Tibial nerve (tissue), 4 donors: ENCODE measurements at places on chromosomes 6 and 20. TPM values are rescaled to one million over a fixed set of nuclear protein-coding genes. Genes with fewer than 3 reads are reported as not detected.

- H3K36me3 ChIP-seq, result no peaks in the 10 kb centered on the region
- H3K4me3 ChIP-seq, result no peak overlapping the region
- no peaks in the 10 kb centered on the region for H3K4me1 ChIP-seq
- H3K27me3 ChIP-seq, result no peaks in the 10 kb centered on the region
- H3K27ac ChIP-seq, result no peak overlapping the region
- DNase-seq, result no peak
Measured at GRCh38 chr6:42533794-42534193, 30.0 kb upstream of the UBR2 start.

Gene CGA
- not detected for total RNA-seq

Gene CYP39A1
- 3.3 TPM for total RNA-seq

GRCh38 chr6:5670381-5670780 is 336.3 kb downstream of the NRN1 start:
- no peak overlapping the region for H3K4me3 ChIP-seq
- H3K27ac ChIP-seq, result no peak overlapping the region
- H3K27me3 ChIP-seq, result no peaks in the 10 kb centered on the region
- no peaks in the 10 kb centered on the region for H3K36me3 ChIP-seq
- peaks cover 29% of the 10 kb centered on the region for H3K4me1 ChIP-seq

Gene MCCD1
- not detected for total RNA-seq

DNA sequence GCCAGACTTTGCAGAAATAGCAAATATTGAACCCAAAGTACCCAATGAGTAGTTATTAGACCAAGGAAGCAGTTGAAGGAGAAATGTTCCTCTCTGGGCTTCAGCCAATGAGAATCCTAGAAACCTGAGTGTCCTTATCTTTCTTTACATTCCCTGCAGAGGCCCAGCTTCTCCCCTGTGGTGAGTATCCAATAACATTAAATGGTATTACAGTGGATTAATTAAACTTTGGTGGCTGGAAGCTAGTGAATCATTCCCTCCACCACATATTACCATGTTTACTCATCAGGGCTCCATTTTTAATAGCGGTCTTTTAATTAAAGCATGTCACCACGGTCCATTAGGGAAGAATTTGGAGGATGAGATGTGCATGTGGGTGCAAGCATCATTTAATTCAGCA is 74.0 kb downstream of the UNC5CL start:
- H3K27ac ChIP-seq, result no peak overlapping the region
- no peaks in the 10 kb centered on the region for H3K4me1 ChIP-seq
- no peaks in the 10 kb centered on the region for H3K36me3 ChIP-seq
- DNase-seq, result no peak

DNA sequence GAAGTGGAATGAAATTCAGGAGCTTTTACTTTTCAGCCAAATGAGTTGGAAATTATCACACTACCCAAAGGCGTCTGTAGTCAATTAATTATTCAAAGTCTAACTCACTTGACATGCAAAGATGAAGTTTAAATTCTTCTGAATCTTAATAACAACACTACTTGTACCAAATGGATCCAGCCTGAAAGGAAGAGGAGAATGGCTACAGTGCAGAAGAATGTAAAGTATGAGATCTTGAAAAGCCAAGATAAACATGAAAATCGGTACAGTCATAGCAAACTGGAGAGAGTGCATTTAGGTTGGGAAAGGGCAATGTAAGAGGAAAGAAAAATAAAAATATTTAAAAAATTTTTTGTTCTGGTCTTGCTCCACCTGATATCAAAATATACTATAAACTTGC is 195.5 kb downstream of the SIM1 start:
- no peak for DNase-seq
- H3K36me3 ChIP-seq, result no peaks in the 10 kb centered on the region
- H3K27ac ChIP-seq, result no peak overlapping the region
- H3K27me3 ChIP-seq, result no peaks in the 10 kb centered on the region
- H3K4me1 ChIP-seq, result no peaks in the 10 kb centered on the region

- H3K4me3 ChIP-seq, result no peak overlapping the region
- no peak for DNase-seq
- no peaks in the 10 kb centered on the region for H3K27me3 ChIP-seq
- H3K36me3 ChIP-seq, result no peaks in the 10 kb centered on the region
Measured at GRCh38 chr20:16490696-16491095, 82.6 kb downstream of the KIF16B start.

DNA sequence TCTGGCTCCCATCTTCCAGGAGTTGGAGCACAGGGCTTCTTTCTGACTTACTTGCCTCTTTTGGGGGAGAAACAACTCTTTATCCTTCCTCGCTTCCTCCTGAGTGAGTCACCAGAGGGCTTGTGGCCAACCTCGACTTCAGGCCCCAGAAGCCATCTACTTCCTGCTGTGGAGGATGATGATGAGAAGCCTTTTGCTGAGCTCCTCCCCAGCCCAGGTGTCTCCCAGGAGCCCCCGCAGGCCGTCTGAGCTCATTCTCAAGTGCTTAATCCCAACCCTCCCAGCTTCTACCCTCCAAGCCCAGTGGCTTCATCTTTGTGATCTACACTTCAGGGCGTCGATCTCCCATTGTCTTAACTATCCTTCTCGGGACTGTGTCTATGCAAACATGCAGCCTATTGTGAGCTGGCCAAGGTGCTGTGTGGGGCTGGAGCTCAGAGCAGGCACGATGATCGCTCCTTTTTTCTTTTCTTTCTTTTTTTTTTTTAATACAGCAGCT is 27.9 kb downstream of the SDCBP2 start:
- no peak overlapping the region for H3K4me3 ChIP-seq
- H3K4me1 ChIP-seq, result no peaks in the 10 kb centered on the region
- DNase-seq, result no peak
- peaks cover 16% of the 10 kb centered on the region for H3K36me3 ChIP-seq
- H3K27me3 ChIP-seq, result no peaks in the 10 kb centered on the region
- no peak overlapping the region for H3K27ac ChIP-seq

DNA sequence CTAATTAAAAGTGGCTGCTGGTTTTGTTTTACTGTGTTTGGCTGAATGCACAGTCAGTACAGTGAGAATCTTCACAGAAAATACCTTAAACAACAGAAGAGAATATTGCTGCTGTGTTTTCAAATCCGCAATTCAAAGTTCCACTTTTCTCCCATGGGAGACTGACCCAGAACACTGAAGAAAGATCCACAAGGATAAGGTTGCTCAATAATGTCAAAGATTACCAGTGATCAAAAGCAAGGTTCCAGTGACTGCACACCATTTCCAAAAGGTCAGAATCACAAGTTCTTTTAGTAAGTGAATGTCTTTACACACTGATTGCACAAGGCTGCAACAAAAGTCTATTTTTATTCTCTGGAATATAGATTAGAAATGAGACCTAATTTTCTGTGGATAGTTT is 82.3 kb downstream of the EPHA7 start:
- H3K27me3 ChIP-seq, result no peaks in the 10 kb centered on the region
- H3K27ac ChIP-seq, result no peak overlapping the region
- DNase-seq, result no peak
- no peak overlapping the region for H3K4me3 ChIP-seq
- H3K36me3 ChIP-seq, result no peaks in the 10 kb centered on the region

GRCh38 chr6:135054226-135054568 is 425 bp downstream of the HBS1L start:
- H3K4me1 ChIP-seq, result peaks cover 10% of the 10 kb centered on the region
- peaks cover 10% of the 10 kb centered on the region for H3K36me3 ChIP-seq
- peak overlapping the region; percentile 84 for H3K27ac ChIP-seq
- DNase-seq, result no peak
- peak overlapping the region; percentile 77 for H3K4me3 ChIP-seq

DNA sequence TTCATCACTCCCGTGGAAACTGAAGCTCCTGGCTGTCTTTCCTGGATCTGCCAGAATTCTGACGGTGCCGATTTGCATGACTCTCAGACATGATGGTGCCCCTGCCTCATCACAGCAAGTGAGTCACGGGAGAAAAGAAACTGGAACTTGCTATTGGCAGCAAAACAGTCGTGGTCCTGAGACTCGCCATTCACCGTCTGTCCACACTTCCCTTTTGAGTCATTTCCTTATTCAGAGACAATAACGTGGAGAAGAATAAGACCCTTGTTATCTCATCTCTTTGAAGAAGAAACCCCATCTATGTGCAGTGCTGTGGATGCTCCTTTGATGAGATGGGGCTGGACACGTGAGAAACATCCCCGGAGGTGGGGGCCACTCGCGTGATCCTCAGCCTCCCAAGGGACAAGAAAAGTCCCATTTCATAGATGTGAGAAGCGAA is 4.2 kb downstream of the GPR31 start:
- peak overlapping the region; percentile 23 for H3K4me3 ChIP-seq
- DNase-seq, result no peak

- no peak for DNase-seq
- H3K4me3 ChIP-seq, result no peak overlapping the region
- H3K36me3 ChIP-seq, result no peaks in the 10 kb centered on the region
- H3K27ac ChIP-seq, result no peak overlapping the region
- no peaks in the 10 kb centered on the region for H3K27me3 ChIP-seq
- H3K4me1 ChIP-seq, result peaks cover 9% of the 10 kb centered on the region
Measured at GRCh38 chr6:41200296-41200900, 551 bp downstream of the TREML2 start.

DNA sequence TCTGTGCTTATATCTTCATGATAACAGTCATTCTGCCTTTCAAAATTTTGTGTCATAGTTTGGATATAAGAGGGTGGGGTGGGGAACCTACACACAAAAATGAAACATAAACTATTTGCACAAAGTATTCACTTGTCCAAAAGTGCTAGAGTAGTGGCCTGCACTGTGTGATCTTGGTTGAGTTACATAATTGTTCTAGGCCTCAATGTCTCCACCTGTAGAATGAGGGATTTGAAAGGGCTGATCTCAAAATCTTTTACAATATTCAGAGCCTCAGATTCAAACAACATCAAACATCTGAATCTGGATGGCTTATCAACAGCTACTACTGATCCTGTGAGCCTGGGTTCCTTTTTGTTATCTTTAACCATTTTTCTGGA is 64.3 kb upstream of the TMEM30A start:
- no peak for DNase-seq
- no peaks in the 10 kb centered on the region for H3K36me3 ChIP-seq
- no peak overlapping the region for H3K4me3 ChIP-seq
- H3K27me3 ChIP-seq, result no peaks in the 10 kb centered on the region
- no peak overlapping the region for H3K27ac ChIP-seq

- no peak overlapping the region for H3K27ac ChIP-seq
- DNase-seq, result no peak
- H3K36me3 ChIP-seq, result no peaks in the 10 kb centered on the region
- H3K4me1 ChIP-seq, result no peaks in the 10 kb centered on the region
- H3K27me3 ChIP-seq, result no peaks in the 10 kb centered on the region
Measured at GRCh38 chr6:72739368-72739779, 117.5 kb downstream of the KCNQ5 start.

- no peaks in the 10 kb centered on the region for H3K4me1 ChIP-seq
- H3K4me3 ChIP-seq, result no peak overlapping the region
- H3K36me3 ChIP-seq, result no peaks in the 10 kb centered on the region
- no peak for DNase-seq
Measured at GRCh38 chr6:14035071-14035847, 82.3 kb upstream of the CD83 start.

DNA sequence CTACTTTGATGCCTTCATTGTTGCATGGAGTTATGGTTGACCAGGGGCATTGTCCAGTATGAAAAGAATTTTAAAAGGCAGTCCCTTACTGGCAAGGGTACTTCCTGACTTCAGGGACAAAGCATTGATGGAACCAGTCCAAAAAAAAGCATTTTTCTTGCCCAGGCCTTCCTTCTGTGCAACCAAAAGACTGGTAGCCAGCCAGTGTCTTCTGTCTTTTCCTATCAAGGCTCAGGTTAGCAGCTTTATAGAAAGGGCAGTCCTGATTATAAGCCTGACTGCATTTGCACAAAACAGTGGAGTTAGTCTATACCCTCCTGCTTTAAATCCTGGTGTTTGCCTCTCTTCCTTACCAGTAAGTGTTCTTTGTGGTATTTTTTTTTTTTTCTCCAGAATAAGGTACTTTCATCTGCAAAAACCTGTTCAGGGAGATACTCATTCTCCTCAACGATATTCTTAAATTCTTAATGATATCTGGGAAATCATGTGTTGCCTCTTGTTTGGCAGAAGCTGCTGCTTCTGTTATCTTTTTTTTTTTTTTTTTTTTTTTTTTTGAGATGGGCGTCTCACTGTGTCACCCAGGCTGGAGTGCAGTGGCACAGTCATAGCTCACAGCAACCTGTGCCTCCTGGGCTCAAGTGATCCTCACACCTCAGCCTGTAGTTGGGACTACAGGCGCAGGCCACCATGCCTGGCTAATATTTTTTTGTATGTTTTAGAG is 33.9 kb downstream of the SCAF8 start:
- no peak overlapping the region for H3K4me3 ChIP-seq
- no peaks in the 10 kb centered on the region for H3K27me3 ChIP-seq
- no peaks in the 10 kb centered on the region for H3K36me3 ChIP-seq
- H3K4me1 ChIP-seq, result peaks cover 25% of the 10 kb centered on the region
- DNase-seq, result no peak

DNA sequence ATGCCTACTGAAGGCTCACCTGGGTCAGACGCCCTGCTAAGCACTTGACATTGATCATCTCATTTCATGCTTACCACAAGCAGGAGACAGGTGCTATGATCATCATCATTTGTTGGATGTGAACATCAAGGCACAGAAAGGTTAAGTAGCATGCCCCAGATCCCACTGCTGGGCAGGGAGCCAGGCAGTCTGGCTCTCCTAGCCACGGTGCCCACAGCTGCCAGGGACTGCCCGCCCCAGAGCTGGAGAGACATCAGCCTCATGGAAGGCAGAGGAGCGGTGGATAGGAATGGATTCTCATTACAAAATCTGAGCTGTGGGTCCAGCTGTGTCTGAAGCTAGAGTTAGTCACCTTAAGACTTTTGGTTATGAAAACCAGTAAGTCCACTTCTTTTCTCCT is 3.6 kb downstream of the SULF2 start:
- no peaks in the 10 kb centered on the region for H3K27me3 ChIP-seq
- H3K4me1 ChIP-seq, result peaks cover 12% of the 10 kb centered on the region
- DNase-seq, result no peak
- no peaks in the 10 kb centered on the region for H3K36me3 ChIP-seq

Gene ZNF292
- total RNA-seq, result 48.3 TPM

DNA sequence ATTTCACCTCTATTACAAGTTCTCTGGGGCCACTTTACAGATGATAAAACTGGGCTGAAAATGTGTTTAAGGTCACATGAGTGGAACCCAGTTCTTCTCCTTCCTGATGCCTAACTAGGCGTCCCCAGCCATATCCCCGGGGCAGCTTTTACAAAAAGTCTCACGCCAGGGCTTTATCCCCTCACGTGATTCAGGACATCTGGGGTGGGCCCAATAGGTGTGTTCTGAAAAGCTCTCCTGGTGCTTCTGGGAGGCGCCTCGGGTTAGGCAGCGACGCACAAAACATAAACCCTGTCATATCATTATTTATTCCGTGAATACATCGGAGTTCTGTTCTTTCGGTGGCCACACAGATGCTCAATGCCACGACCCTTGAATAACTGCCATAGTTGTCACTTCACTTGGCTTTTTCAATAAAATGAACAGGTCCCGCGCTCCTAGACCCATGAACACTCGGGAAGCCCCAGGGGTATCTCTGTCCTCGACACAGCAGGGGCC is 32.1 kb downstream of the SF3B5 start:
- H3K27me3 ChIP-seq, result no peaks in the 10 kb centered on the region
- H3K36me3 ChIP-seq, result no peaks in the 10 kb centered on the region
- DNase-seq, result no peak
- H3K27ac ChIP-seq, result no peak overlapping the region
- H3K4me1 ChIP-seq, result peaks cover 5% of the 10 kb centered on the region

GRCh38 chr6:34595332-34596184 is 39.4 kb upstream of the SPDEF start:
- H3K4me3 ChIP-seq, result no peak overlapping the region
- no peaks in the 10 kb centered on the region for H3K27me3 ChIP-seq
- DNase-seq, result no peak
- H3K27ac ChIP-seq, result no peak overlapping the region
- no peaks in the 10 kb centered on the region for H3K36me3 ChIP-seq
